Left ventricle myocardium superior (tissue), 1 donor: ENCODE measurements at places on chromosomes 7 and 10.

- no peak for DNase-seq
Observed at GRCh38 chr10:127506094-127506493, 43.0 kb upstream of the NPS start.

DNA sequence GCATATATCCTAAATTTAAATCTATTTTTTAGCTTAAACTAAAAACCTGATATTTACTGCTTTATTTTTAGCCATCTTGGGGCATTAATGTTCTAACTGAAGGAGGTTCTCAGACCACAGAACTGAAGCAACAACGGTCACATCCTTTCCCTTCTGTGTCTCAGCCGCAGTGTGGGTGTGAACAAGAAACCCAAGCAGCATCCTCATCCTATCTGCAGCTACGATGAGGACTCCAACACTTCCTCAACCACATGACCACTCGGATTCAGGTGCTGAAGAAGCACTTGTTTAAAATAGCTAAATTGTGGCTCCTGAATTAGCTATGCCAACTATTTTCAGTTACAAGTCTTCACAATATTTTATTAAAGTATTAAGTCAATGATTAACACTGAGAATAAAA lies 5.3 kb downstream of the ESYT2 start:
- DNase-seq, result no peak

GRCh38 chr7:111030336-111030735 lies 60.6 kb upstream of the LRRN3 start:
- DNase-seq, result no peak

DNA sequence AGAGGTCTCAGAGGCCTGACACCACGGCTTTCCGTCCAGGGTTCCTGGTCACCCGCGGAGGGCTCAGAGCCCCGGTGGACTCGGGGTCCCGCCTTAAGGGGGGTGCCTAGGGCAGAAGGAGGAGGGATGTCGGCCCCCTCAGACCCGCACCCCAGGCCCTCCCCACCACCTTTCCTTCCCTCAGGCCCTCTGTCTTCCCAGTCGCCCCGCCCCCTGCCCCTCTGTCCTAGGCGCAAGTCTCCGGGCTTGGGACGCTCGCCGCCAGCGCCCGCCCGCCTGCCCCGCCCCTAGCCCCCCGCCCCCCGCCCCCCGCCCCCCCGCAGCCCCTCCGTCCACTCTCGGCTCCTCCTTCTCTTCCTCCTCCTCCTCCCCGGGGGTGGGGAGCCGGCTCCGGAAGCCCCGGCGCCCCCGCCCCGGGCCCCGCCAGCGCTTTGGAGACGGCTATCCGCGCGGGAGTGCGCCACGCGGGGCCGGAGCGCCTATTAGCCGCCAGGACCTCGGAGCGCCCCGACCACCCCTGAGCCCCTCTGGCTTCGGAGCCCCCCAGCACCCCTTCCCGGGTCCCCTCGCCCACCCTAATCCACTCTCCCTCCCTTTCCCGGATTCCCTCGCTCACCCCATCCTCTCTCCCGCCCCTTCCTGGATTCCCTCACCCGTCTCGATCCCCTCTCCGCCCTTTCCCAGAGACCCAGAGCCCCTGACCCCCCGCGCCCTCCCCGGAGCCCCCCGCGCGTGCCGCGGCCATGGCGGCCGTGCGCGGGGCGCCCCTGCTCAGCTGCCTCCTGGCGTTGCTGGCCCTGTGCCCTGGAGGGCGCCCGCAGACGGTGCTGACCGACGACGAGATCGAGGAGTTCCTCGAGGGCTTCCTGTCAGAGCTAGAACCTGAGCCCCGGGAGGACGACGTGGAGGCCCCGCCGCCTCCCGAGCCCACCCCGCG lies at the start of gene AEBP1:
AEBP1 (plus strand) TSS at position 423 of the 937 bp plus-strand sequence; CDS start at position 744, 321 bp downstream.
- peak; percentile 55 for DNase-seq

DNA sequence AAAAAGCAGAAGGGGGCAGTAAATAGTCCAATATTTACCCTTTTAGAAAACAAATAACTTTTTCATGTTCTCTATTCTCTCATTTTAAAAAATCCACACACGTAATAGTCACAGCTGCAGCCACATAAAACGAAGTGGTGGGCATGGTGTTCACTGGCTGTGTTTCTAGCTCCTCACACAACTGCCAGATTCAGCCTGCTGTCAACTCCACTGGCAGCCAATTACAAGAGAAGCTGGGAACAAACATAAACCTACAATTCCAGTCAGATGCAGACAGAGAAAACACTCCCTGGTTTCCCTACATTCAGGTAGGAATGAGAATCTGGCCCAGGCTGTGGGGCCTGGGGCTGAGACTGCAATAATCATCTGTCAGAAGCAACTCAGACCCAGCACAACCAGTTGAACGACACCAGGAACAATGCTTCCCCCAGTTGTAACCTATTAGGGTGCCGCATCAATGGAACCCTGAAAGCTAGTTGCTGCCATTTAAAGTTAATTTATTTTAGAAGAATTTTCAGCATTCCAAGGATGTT lies 29.1 kb downstream of the ERCC6 start:
- no peak for DNase-seq

GRCh38 chr10:110008518-110009339 lies 945 bp downstream of the ADD3 start:
- DNase-seq, result peak; percentile 63

DNA sequence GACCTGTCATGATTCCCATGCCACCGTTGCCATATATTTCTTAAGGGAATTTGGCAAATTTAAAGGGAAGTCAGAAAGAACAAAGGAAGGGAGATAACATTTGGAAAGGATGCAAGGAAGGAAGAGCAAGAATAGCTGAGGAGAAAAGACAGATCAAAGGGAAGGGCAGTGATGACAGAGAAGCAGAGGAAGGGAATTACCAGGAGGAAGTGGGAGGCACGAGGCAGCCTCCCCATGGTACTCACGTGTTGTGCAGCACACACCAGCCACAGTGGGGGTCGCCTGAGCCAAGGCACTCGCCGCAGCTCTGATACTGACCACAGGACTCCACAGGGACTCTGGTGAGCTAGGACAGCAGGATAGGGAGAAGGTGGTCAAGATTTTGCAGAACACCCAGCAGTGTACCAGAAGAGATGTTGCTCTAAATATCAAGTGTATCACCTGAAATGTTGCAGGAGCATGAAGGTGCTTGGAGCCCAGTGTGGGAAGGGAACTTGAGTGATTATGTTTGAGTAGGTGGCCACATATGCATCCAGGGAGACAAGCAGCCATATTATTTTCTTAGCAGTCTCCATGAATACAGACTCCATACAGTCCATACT lies 335.3 kb downstream of the PLXNA4 start:
- no peak for DNase-seq

DNA sequence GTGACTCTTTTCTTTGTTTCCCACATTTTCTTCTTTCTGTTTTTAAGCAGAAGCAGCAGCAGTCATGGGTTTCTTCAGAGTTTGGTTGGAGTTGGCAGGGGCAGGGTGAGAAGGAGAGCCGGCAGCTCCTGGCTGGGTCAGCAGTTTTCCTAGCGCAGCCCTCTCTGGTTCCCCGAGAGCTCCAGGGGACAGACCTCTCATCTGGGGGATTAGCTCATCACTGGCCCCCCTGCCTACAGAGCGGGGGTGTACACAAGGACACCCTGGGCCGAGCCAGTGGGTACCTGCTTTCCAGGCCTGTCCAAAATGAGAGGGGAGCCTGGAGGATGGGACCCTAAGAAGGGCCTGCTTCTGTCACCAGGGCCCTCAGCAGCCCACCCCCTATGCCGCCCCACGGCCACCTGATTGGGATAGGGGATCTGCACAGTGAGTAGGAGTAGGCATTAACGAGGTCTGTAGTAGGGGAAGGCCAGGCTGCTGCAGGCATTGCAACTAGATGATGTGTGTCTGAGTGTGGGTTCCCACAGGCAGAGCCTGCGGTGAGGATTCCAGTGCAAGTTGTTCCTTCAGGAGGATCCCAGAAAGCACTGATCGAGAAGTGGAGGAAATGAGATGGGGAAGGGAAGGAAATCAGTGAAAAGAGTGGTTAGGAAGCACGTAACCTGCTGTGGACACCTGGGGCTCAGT lies 122.9 kb upstream of the PPIF start:
- DNase-seq, result no peak

DNA sequence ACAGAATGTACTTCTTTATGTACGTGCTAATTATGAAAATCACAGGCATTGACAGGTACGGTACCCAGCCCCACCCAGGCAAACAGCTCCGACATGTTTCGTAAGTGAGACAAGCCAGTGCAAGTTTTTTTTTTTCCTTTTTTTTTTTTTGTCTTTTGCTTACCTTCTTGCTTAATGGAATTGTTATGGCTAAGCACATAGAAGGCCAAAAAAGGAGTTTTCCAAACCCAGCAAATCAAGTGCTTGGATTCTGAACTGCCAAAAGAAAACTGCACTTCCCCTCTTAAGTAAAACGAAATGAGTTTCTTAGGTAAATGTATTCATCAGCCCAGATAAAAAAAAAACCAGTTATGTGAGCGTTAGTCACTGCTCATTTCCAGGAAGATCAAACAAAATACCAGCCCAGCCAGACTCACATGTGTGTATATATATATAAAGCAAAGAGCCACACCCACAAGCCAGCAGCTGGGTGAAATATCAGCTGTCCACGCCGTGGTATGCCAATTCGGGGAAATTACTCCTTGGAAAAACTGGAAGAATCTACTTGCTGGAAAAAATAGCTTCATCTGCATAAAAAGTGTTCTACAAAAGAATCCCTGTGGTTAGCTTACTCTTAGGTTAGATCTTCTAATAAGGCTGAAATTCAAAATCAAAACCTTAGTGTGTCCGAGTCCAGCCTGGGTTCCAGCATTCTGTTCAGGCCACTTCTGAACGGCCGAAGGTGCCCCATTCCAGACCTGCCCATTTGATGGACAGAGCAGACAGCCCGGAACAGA lies 8.0 kb downstream of the KLF6 start:
- DNase-seq, result no peak

- DNase-seq, result no peak
Observed at GRCh38 chr7:47370461-47371042, 211.4 kb downstream of the TNS3 start.

DNA sequence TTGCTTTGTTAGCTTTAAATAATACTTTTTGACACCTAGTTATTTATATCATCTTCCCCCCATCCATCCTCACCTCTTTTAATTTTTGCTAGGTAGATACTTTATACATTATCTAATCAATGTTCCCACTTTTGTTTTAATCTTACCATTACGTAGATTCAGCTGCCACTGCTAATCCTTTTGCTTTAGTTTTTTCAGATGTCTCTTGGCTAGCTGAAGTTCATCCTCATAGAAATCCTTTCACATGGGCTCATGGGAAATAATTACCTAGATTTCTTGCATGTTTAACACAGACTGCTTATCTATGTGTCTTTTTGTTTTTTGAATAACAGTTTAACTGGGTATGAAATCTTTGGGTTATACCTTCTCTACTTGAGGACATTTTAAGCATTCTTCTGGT lies 60.1 kb downstream of the ZNRF2 start:
- no peak for DNase-seq

- DNase-seq, result peak; percentile 53
Observed at GRCh38 chr7:33928986-33929385, 23.6 kb downstream of the BMPER start.

- DNase-seq, result no peak
Observed at GRCh38 chr7:50754684-50755083, 28.0 kb downstream of the GRB10 start.

DNA sequence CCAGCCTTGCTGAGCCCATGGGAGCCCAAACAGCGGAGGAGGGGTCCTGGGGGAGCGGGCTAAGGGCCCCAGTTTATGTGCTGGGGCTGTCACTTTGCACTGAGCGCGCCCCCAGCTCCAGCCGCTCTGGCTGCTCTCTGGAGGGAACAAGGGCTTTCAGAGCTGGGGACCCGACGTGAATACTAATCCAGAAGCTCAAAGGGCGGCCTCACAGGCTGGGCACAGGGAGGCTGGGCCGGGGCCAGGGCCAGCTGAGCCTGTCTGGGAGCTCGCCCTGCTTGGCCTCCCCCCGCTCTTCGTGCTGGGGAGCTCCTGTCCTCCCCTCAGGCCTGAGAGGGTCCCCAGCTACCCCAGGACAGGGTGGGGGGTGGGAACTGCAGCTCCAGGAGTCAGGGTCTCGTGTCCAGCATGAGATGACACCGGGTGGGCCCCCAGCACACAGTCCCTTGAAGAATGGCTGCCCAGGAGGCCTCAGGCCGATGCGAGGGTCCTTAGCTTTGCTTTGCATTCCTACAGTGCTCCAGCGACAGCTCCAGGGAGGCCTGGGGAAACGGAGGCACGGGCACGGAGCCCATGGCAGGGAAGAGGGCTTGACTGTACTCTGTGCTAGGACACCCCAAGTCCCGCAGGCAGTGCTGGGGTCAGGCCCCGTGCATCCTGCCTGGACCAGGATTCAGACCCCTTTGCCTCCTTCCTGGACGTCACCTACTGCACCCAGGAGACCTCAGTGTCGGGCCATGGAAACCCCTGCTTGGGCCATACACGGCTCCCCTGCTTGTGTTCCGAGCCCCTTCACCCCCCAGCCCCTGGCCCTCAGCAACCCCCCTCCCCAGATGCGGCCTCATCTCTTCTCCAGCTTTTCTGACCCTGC lies 5.8 kb upstream of the AMZ1 start:
- no peak for DNase-seq

GRCh38 chr7:112081778-112082177 lies 124.4 kb downstream of the DOCK4 start:
- no peak for DNase-seq

DNA sequence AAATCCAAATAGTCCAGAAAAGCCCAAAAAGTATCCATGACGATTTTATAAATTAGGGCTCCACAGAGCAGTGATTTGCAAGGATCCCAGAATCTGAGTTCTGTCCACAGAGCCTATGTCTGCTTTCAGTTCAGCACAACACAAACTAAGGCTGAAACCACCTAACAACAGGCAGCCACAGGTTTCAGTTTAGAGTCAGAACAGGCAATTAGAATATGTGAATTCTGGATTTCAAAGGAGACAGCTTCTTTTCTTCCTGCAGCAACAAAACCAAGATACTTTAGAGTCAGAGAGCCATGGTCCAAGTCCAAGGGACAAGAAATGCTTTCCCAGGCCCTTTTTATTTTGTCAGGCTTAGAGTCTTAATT lies 23.6 kb downstream of the IFIT3 start:
- DNase-seq, result no peak

DNA sequence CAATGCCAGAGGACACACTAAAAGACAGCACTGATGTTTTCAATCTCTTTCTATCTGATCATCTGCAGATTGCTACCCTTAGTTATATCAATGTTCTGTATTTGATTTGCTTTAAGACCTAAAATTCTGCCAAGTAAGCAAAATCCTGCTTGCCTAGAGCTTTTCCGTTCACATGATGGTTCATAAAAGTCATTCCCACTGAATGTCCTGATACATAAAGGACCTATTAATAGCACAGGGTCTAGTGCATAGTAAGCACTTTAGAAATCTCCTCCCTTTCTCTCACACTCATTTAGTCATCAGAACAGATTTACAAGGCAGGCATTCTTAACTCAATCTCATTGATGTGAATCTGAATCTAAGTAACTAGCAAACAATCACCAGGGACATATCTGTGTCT lies 68.8 kb downstream of the PCGF5 start:
- DNase-seq, result no peak

DNA sequence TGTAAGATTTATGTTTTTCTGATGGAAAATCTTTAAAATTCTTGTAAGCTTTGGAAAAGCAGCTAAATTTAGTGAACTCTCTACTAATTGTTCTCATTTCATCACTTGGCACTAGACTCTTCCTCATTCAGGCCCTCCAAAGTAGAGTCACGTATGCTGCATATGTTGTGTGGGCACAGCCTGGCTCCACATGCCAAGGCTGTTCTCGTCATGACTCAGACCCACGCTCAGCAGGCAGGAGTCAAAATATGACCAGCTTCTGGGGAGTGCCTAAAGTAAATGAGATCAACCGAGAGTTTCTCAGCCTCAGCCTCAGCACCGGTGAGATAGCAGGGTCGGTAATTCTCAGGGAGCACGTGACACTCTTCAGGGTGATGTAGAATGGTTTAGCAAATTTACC lies 1672.9 kb downstream of the REEP3 start:
- no peak for DNase-seq

- DNase-seq, result no peak
Observed at GRCh38 chr10:1709161-1709560, 28.2 kb downstream of the ADARB2 start.

- peak; percentile 70 for DNase-seq
Observed at GRCh38 chr7:75617634-75618234, 121.0 kb downstream of the HIP1 start.
